Activated CD4-positive, alpha-beta memory T cell treated with anti-CD3 and anti-CD28 coated beads for 36 hours (primary cell): ENCODE measurements at places on chromosomes 12 and 14.

- peak; percentile 20 for DNase-seq
Observed at GRCh38 chr12:46223047-46223446, 45.8 kb downstream of the SLC38A1 start.

- no peak for DNase-seq
Observed at GRCh38 chr12:50275556-50275955, 7.8 kb downstream of the LIMA1 start.

GRCh38 chr12:2638273-2639019 lies 156.3 kb upstream of the FKBP4 start:
- DNase-seq, result no peak

DNA sequence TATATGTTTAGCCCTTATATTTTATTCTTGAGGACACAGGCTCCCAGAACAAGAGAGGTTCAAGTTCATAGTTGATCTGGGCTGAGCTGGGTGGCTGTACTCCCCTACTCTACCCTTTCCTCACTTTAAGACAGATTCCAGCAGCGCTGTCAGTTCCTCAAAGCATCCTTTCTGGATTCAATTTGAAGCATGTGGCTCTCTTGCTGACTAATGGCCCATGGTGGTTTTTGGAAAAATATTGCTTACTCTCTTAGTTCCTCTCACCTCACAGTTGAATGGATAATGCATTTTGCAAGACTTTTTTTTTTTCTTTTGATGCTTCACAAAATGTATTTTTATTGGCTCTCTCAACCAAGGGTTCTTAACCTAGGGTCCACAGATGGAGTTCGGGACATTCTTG lies 4.1 kb downstream of the PELI2 start:
- DNase-seq, result no peak

- no peak for DNase-seq
Observed at GRCh38 chr12:81712536-81712935, 46.6 kb downstream of the PPFIA2 start.

GRCh38 chr14:60510951-60511599 lies 2.1 kb downstream of the SIX6 start:
- no peak for DNase-seq

GRCh38 chr12:108101605-108102175 lies 27.4 kb upstream of the WSCD2 start:
- DNase-seq, result no peak

GRCh38 chr12:1841586-1842182 lies 21.3 kb downstream of the LRTM2 start:
- DNase-seq, result no peak

GRCh38 chr14:71698027-71698426 lies 234.2 kb upstream of the RGS6 start:
- no peak for DNase-seq

DNA sequence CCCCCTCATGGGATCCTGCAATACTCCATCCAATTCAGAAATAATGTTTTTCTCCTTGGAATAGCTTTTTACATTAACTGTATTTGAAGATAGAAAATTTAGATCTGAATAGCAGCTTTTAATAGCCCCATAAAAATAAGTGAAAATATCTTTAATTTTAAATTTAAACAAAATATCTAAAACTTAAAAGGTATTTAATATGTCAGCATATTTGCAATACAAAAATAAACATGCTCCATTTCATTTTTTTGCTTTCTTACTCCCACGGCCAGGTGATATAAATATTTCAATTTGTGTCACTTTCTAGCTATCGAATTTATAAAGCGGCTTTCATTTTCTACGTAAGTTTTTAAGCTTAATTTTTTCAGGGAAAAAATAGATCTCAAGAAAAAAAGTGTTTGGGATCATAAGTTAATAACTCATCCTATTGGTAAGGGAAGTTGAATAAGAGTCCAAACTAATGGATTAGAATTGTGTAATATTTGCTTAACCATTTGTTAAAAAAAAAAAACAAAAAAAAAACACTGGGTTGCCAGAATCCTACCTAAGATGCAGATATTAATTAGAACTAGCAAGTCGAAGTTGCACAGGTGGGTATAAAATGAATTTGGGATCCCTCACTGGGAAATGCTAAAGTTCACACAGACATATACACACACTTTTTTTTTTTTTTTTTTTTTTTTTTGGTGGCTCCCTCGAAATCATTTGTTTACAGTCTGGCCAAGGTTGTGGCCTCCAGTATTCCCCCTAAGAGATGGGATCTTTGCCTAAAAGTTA lies 47.6 kb downstream of the PPP2R5C start:
- DNase-seq, result no peak

DNA sequence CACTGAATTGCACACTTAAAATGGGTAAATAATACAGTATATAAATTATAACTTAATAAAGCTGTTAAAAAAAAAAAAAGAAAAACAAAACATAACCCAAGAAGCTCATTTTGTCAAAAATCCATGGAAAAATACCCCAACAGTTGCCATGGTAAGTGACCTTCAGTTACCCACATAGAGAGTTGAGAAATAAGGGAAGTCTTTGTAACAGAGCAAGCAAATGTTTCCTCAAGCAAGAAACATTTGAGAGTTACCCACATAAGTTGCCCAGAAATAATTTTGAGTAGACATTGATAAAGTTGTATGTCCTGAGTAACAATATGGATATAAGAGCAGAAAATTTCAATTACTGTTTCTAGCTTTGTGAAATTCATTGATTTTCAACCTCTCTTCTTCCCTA lies 227.4 kb downstream of the CCDC59 start:
- DNase-seq, result no peak
